Naive B cell (primary cell): ENCODE measurements at places on chromosomes 2 and 18.

GRCh38 chr2:177175917-177176668, 36.5 kb upstream of the HNRNPA3 start:
- DNase-seq = no peak

- DNase-seq = no peak
Observed at GRCh38 chr2:96525211-96525507, 11.4 kb upstream of the ARID5A start.

DNA sequence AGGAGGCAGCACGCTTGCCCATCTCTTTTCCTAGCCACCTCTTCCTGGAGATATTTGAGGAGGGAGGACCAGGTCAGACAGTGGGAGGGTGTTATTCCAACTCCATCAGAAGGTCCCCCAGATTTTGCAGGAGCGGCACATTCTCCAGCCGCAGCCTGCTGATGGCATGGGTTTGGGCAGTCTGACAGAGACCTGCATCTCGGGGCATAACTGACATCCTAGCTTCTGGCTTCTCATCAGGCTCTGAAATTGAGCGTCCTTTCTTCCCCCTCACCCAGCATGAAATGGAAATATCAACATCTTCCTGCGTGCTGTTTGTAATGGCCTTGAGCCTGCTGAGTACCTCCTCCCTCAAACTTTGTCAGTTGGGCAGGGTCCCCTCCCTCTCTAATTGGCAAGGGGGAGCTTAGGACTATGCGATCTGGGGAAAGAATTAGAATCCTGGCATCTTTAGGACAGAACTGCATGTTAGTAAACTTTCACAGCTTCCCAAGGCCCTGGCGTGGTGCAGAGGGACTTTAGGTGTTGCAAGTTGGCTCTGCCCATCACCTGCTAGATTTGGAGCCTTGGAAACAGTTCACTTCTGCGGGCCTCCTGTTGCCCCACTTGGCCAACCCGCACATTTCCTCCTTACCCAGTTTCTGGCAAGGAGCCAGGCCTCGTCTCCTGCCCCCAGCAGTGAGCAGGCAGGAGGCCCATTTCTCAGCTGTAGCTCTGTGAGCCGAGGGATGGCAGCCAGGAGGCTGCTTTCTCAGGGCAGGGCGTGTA, 2.2 kb downstream of the ITM2C start:
- peak; percentile 62 for DNase-seq

DNA sequence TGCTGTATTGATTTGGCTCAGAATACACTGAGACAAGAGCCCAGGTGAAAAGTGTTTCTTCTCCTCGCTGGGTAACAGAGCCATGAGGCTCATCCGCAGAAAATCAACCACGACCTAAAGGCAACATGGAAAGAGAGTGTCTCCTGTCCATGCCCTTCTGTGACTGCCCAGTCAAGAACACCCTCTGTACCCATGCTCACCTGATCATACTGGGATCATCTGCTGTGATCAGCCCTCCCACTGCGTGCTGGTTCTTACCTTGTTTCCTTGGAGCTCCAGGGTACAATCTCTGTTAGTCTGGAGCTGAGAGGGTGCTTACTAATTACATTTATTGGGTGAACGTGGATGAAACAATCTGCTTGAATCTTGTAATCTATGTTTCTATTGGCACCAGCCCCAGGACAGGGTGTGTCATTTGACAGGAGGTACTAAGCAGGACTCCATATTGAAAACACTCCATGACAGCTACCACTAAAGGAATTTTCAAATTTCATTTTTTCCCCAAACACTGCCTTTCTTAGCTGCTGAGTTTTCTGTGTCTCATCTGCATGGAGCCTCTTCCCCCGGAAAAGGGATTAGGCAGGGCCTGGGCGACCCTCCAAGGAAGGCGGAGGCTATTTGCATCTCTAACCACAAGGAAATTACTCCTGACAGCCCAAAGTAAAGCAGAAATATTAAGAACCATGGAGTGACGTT, 39.7 kb upstream of the GRP start:
- DNase-seq = no peak

DNA sequence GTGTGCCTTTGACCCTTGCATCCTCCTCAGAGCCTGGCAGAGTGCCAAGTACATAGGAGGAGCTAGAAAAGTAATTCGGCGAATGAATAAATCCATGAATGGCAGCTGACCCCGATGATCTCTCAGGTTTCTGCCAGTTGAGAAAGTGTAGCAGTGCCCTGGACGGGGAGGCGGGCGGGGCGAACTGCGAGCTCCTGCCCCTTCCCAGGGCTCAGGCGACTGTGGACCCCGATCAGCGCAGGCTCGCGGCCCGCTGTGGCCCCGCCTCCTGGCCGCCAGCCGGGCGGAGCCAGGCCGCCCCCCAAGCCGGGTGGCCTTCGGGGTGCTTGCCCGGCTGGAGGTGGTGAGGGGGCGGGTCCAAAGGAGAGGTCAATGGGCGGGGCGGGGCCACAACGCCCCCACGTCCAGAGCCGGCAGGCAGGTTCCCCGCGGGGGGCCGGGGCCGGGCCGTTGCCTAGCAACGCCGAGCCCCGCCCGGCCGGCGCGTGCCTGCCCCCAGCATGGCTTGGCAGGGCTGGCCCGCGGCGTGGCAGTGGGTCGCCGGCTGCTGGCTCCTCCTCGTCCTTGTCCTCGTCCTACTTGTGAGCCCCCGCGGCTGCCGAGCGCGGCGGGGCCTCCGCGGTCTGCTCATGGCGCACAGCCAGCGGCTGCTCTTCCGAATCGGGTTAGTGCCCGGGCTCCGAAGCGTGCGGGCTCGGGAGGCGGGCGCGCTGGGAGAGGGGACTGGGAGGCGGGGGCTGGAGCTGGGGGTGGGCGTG, 30.6 kb upstream of the TMBIM1 start:
- peak; percentile 46 for DNase-seq

DNA sequence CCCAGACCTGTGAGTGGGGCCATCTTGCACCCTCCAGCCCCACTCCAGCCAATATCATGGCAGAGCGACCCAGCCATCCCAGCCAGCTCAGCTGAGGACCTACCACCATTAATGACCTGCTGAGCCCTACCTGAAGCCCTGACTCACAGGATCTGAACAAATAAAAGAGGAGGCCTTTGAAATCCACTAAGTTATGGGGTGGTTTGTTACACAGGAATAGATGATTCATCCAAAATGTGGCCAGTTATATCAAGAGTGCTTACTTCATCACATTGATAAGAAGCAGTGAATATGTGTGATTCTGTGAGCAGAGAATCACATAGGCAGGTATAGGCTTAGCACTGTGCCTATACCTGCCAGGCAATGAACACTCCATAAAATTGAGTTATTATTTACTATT, 34.7 kb upstream of the FAM124B start:
- no peak for DNase-seq

DNA sequence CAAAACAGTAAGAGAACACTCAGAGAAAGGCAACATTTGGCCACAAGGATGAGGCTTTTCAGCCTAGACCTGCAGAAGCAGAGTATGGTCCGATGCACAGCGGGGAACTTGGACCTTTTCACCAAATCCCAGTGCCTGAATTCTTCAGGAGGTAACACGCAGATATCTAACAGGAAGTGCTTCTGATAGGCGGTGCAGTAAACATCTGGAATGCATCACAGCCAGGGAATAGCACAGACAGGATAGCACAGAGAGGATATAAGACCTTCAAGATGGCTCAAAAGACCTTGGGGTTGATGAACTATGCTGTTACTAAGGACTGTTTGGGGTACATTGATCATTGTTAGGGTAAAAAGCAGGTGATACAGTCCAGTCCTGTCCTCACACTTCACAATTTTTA, 1.7 kb downstream of the TMEM127 start:
- DNase-seq = no peak

GRCh38 chr2:201358684-201359083, 1.5 kb upstream of the FLACC1 start:
- DNase-seq = no peak

GRCh38 chr2:225117051-225117716, 74.9 kb upstream of the DOCK10 start:
- no peak for DNase-seq

- no peak for DNase-seq
Observed at GRCh38 chr2:42029639-42030199, 18.1 kb upstream of the PKDCC start.

- DNase-seq = no peak
Observed at GRCh38 chr2:205086662-205087061, 541.4 kb downstream of the PARD3B start.

GRCh38 chr2:160703648-160704585, 210.3 kb upstream of the RBMS1 start:
- DNase-seq = peak; percentile 9

- DNase-seq = no peak
Observed at GRCh38 chr2:15893689-15894480, 46.5 kb upstream of the MYCN start.

GRCh38 chr2:210299866-210300373, 15.1 kb downstream of the MYL1 start:
- no peak for DNase-seq

- DNase-seq = no peak
Observed at GRCh38 chr2:38600921-38601455, 1.7 kb downstream of the HNRNPLL start.

- peak; percentile 15 for DNase-seq
Observed at GRCh38 chr2:69608109-69608508, 35.4 kb downstream of the AAK1 start.

DNA sequence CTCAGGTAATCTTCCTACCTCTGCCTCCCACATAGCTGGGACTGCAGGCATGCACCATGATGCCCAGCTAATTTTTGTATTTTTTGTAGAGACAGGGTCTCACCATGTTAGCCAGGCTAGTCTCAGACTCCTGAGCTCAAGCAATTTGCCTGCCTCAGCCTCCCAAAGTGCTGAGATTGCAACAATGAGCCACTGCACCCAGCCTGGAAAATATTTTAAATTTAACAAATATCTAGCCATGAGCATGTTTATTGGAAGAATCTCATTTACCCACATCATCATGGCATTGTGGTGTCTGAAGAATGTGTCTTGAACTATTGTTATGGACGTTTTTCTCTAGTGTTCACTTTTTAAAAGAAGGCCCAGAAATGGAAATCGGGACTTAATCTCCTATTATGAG, 231.8 kb downstream of the MBD5 start:
- DNase-seq = no peak

GRCh38 chr2:67772216-67773170, 290.3 kb downstream of the C1D start:
- DNase-seq = no peak

DNA sequence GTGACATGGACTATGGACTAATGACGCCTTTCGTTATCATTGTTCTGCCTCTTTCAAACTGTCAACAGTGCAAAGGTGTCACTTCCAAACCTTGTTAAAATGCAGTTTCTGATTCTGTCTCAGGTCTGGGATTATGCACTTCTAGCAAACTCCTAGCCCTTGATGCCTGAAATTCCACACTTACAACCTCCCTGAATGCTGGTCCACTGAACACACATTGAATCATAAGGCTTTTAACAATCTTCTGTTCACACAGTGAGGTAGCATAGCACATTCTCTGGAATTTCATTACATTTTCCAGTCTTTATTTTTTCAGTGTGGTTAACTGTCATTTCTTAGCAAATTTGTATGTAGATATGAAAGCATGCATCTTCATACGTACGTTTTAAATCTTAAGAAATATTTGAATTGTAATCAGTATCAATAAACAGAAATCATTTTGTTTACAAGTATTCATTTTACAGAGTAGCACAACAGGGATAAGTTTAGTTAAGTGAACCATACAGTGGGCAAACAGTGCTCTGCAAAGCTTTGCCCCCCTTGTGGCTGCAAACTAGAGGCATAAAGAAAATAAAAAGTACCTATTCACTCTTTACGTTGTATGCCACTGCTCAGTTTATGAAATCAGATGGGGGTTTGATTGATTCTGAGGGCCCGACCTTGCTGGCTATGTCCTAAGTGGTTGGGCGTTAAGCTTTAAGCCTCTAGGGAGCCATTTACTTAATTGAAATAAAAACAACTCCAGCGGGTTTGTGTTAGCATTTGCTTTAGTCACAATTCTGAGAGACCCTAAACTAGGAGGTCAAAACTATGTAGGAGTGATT, 250.8 kb downstream of the LRRTM1 start:
- DNase-seq = no peak

GRCh38 chr2:97722227-97722626, 8.9 kb downstream of the ZAP70 start:
- no peak for DNase-seq

DNA sequence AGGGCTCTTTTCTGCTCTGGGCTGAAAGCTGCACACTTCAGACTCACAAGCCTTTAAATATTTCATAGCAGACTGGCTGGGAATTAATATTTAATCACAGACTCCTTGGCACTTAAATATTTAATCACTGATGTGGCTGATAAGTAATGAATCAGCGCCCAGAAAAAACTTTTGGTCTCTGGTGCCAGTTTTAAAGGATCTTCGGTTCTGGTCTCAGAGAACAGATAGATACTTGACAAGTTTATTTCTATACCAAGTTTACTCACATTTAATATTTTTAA, 201.2 kb downstream of the MYCN start:
- DNase-seq = no peak

GRCh38 chr18:11983592-11983991, 2.3 kb downstream of the IMPA2 start:
- no peak for DNase-seq

DNA sequence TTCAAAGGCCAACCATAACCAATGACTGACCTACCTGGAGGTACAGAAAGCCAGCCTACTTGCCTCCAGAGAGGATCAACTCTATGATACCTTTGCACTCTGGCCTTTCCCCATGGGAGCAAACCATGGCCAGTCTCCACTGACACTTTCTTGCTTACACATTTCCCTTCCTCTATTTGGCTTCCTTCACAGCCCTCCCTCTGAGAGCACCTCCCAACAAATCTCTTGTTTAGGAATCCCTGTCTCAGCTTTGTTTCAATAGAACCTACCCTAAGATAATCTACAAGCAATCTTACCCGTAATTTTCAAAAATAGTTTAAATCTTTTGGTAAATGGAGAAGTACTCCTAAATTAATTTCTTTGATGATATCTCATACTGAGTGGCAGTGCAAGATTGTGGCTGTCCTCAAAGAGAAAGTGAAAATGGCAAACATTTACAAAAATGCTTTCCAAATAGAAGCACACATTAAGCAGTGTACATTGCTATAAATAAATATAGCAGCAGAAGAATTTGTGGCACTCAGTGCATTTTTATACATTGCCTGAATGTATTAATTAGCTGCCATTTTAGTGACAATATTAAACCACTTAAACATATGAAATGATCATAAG, 140.6 kb downstream of the CCDC148 start:
- no peak for DNase-seq

- no peak for DNase-seq
Observed at GRCh38 chr2:176463546-176463945, 194.3 kb downstream of the MTX2 start.

DNA sequence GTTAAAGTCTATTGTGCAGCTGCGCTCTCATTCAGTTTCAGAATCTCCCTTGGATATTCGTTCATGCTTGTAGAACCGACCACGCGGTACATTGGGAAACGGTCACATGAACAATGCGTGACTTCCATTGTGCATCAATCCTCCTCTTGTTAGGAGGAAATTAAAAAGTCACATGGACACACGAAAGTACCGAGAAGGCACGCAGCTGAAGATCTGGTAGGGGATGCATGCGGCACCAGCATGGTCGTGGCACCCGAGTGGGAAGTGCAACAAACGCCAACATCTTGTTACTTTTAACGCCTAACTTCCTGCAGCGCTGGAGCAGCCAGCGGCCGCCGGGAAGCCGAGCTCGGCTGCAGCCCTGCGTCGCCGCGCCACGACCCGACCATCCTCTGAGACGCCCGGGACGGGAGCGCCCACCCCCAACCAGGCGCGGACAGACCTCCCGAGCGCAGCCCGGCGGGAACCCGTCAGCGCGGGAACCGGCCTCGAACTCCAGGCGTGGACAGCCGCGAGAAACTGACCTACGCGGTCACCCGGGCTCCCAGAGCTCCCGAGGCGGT, 412 bp downstream of the OSBPL1A start:
- peak; percentile 29 for DNase-seq

GRCh38 chr2:176848844-176849243, 363.8 kb upstream of the HNRNPA3 start:
- DNase-seq = no peak

GRCh38 chr2:27408601-27409320, 630 bp downstream of the PPM1G start:
- DNase-seq = no peak
